ENCODE measurements at places on chromosomes 2 and 18.

DNA sequence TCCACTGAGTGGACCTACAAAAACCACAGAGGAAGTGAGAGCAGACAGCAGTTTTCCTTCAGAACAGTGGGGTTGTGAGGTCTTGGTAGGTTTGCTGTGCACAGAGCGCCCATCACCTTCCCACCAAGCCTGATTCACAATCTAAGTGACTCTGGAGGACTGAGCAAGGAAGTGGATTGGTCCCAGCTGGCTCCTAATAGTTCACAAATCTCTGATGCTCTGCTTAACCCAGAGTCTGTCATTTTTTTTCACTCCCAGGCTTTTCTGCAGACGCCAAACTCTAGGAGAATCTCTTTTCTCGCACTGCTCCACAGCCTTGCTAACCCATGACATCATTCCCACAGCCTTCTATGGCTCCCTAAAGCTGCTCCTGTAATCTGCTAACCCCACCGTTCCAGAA, 280.4 kb downstream of the C1D start:
- no peak for DNase-seq

DNA sequence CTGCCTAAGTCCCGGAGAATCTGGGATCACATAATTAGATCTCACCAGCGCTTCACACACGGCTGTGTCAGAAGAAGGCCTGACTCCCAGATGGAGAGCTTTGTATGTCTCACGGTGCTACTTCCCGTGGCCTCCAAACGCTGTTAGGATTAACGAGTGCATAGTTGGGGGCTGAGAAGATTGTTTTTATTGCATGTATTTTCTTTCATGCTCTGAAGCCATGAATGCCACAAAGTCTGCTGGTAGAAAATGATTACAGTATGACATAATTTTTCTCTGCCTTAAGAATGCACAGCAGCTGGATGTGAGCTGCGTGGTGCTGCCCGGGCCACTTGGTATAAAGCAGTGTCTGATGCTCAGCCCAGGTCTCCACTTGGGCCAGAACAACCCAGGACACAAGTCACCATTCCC, 166.5 kb downstream of the SEPTIN10 start:
- no peak for DNase-seq

DNA sequence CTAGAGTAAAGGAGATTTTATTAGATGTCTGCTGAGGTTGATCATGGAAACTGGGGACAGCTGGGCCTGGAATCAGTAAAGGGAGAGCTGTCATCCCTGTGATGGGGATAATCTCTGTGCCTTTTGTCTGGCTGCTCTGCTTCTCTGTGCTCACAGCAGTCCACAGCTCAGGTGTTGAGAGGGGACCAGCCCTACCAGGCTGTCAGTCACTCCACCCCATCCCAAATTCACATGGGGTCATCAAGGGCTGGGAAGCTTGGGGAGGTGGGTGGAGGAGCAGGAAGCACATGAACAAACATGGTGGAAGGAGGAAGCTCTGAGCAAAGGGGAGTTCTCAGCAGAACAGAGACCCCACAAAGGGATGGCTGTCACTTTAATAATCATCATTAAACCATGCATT, 13.7 kb upstream of the LRRFIP1 start:
- DNase-seq: no peak

- DNase-seq: no peak
These were observed 14.7 kb downstream of the FOSL2 start for GRCh38 chr2:28407131-28407975.

- DNase-seq: no peak
These were observed 114.9 kb downstream of the ZNF532 start for GRCh38 chr18:58979615-58980014.

DNA sequence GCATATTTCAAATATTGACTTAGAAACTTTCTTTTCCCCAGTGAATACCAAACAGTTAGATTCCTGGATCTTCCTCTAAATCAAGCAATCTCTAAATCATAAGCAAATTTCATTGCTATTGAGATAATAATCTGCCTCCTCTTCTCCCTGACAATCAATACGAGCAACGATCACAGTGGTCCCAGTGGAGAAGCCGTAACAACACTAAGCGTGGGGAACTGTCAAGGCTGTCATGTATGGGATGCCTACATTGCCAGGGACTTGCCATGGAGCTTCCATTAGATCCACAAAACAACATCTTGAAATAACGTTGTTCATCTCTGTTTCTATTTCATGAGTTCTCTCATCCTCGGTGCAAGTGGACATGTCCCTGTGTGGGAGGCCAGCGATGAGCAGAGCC, 61.3 kb downstream of the SNTG2 start:
- no peak for DNase-seq

GRCh38 chr2:3487432-3487831, 31.9 kb downstream of the ADI1 start:
- no peak for DNase-seq

DNA sequence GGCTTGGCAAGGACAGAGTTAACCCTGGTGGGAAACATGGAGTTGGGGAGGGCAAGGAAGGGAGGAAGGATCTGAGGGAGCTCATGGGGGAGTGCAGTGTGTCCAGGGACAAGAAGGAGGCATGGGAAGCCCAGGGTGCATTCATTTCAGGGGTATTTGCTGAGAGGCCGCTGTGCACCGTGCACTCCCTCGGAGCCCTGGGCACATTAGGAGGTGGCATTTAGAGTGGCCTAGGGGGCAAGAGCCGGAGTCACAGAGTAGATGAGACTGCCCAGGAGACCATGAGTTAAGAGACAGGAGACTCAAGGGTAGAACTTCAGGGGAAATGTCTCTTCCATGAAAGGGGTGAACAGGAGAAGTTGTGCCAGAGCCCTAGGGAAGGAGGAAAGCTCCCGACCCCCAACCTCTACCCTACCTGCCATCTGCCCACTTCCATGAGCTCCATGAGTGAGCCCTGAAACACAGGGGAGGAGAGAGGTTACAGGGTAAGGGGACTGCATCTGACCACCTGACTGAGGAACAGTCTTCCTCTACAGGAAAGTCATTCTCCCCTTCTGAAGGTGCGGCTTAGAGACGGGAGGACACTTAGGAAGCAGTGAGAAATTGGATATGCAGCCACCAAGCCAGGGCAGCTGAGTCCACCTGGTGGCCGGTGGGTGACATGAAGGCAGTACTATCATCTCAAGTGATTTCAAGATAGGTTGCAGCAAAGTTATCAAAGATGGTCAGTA, 58.5 kb upstream of the COPS8 start:
- no peak for DNase-seq

Data from stimulated activated CD4-positive, alpha-beta T cell treated with anti-CD3 and anti-CD28 coated beads, TNF-alpha, amount 100 ng/mL, for 4 hours (primary cell).